ENCODE measurements at places on chromosomes 3 and 15.

GRCh38 chr3:122357828-122358702, 25.0 kb downstream of the MIX23 start:
- no peak for DNase-seq

GRCh38 chr3:21825684-21826083, 74.7 kb upstream of the ZNF385D start:
- DNase-seq: no peak

- peak; percentile 83 for DNase-seq
These were observed 64.6 kb downstream of the CRTC3 start for GRCh38 chr15:90594301-90594738.

- DNase-seq: no peak
These were observed 38.5 kb upstream of the COL8A1 start for GRCh38 chr3:99599894-99600293.

- DNase-seq: no peak
These were observed 745.6 kb downstream of the VGLL3 start for GRCh38 chr3:86245360-86245759.

DNA sequence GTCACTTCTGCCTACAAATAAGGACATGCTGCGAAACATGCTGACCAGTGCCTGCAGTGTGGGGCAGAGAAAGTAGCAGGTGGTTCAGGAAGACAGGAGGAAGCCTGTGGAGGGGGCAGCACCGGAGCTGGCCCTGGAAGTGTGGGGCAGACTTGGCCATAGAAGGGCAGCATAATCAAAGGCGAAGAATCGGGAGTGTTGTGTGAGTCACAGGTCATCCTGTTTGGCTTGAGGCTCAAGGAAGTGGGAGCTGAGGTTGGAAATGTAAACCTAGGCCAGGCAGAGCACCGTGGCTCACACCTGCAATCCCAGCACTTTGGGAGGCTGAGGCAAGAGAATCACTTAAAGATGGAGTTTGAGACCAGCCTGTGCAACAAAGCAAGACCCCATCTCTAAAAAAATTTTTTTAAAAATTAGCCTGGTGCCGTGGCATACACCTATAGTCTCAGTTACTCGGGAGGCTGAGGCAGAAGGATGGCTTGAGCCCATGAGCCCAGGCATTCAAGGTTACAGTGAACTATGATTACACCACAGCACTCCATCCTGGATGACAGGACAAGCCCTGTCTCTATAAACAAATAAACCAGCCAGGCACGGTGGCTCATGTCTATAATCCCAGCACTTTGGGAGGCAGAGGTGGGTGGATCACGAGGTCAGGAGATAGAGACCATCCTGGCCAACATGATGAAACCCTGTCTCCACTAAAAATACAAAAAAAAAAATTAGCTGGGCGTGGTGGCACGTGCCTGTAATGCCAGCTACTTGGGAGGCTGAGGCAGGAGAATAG, 54.0 kb downstream of the FAM43A start:
- DNase-seq: no peak

DNA sequence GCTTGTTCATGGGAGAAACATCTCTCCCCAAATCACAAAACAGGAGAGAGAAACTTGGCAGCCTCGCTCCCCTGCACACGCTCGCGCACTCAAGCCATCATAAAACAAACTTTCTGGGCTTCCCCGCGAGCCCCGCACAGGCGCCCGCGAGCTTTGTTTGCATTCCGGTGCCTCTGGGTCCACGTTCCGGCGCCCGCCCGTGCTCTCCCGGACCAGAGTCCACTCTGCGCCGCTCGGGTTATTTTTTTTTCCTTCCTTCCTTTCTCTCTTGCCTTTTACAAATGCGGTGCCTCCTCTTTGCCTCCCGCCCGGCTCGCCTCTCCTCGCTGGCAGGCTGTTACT, 363 bp downstream of the MAGI1 start:
- DNase-seq: no peak

DNA sequence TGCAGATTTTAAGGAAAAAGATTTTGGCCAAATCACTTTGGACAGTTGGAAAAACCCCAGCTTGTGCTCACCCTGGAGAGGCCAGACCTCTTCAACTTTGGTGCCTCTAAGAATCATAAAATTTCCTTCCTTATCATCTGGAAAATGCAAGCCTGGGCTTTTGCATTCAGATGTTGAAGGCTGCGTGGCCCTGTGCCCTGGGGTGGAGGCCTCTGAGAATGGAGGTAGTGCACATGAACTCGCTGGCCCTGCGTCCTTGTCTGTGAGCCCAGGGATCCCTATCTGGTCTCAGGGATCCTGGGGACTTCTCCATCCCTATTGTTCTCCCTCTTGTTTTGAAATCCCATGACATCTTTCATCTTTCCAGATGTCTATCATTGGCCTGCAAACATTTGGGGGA, 64.6 kb upstream of the ARNT2 start:
- DNase-seq: no peak

- DNase-seq: no peak
These were observed 12.9 kb upstream of the TNFAIP8L3 start for GRCh38 chr15:51107612-51108011.

GRCh38 chr3:60839246-60839645, 412.0 kb downstream of the FHIT start:
- DNase-seq: no peak

- no peak for DNase-seq
These were observed 203.3 kb upstream of the LMCD1 start for GRCh38 chr3:8298021-8298954.

DNA sequence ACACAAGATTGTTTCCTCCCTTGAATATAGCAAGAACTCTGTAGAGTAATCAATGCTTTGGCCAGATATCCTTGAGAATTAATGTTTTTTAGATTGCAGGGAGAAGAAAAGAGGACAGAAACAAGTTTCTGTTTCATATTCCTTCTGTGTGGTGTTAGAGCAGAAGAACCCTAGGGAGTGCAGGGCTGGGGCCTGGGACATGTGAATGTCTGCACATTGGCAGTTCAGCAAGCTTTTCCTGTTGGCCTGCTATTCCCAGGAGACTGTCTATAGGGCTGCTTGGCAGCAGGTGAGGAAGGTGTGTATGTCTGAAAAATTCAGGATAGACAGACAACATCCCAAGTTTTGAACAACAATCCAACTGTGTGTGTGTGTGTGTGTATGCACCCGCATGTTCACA, 13.6 kb upstream of the CNBP start:
- DNase-seq: no peak

DNA sequence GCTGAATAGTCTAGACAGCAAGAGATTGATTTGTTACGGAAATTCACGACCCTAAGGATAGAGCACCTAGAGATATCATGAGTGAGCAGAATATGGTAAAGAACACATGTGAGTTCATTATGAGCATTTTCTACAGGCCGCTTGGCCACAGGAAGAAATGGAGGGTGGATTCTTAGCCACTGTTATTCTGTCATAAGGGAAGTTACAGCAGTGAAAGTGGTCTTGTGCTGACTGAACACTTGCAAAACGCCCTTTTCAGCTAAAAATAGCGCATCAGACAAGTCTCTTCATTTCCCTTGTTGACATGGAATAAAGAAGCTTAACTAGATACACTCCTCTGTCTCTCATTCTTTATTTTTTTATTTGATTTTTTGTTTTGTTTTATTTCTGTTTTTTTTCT, 19.8 kb downstream of the DGKG start:
- no peak for DNase-seq

GRCh38 chr15:63206079-63206478, 16.7 kb downstream of the RAB8B start:
- DNase-seq: no peak

GRCh38 chr3:29141197-29141917, 139.5 kb upstream of the RBMS3 start:
- DNase-seq: no peak

DNA sequence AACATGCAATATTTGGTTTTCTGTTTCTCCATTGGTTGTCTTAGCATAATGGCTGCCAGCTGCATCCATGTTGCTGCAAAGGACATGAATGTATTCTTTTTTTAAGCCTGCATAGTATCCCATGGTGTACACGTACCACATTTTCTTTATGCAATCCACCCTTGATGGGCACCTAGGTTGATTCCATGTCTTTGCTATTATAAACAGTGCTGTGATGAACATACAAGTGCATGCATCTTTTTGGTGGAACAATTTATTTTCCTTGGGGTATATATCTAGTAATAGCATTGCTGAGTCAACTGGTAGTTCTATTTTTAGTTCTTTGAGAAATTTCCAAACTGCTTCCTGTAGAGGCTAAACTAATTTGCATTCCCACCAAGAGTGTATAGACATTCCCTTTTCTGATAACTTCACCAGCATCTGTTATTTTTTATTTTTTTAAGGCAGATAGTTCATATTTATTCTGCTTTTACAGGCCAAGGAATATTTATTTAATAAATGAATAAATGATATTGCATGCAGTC, 62.4 kb upstream of the NPHP3 start:
- DNase-seq: no peak

- no peak for DNase-seq
These were observed 110.0 kb downstream of the ARNT2 start for GRCh38 chr15:80514071-80514780.

DNA sequence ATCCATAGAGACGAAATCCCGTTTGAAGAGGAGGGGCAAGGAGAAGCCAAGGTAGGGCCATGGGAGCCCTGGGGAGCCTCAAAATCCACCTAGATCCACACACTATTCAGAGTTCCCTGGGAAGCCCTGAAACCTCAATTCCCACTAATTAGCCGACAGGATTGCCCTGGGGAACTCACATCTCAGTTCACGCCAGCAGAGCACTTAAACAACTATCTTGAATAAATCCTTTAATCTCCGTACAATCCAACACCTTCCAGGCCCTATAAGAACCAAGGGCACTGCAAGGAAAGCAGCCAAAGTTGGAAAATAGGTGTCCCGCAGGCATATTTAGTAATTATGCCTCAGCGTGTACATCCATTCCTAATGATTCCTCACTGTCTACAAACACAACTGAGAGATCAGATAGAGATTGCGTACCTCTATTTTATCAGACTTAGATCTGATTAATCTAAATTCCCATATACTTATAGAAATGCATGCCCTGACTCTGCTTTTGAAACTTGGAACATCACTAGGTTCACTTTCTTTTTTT, 25.6 kb upstream of the EIF4A2 start:
- DNase-seq: no peak

DNA sequence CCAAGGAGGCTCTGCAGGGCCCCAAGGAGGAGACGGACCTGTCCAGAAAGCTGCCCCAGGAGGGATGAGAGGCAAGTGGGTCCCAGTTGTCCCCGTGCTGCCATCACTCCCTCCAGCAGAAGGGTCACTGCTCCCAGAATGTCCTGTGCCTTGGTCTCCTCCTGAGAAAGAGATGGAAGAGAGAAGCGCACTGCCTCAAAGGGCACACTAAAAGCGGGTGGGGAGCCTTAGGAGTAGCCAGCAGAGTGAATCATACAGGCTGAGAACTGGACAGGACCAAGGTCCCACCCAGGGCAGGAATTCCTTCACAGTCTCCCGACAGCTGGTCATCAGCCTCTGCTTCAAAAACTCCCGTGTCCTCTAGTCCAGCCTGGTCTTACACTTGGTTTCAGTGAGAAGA, 4.6 kb downstream of the THPO start:
- no peak for DNase-seq

- DNase-seq: no peak
These were observed 26.1 kb downstream of the BHLHE40 start for GRCh38 chr3:5005367-5005766.

- DNase-seq: no peak
These were observed 307.4 kb upstream of the RARB start for GRCh38 chr3:25120665-25121064.

DNA sequence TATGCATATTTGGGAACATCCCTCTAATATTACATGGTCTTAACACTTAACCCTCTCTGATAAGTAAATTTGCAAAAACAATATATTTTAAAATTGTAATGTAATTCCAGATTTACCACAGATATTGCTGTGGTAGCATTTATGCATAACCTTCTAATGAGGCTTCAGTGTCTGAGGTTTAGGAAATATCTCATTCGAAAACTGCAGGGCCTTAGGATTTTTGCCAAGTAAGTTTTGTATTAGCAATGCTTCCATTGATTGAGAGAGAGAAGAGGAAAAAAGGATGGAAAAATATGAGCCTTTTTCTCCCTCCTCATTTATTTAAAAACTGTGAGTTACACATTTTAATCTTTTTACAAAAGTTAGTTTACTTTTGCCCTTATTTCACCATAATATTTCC, 294.6 kb downstream of the EPHA3 start:
- DNase-seq: no peak

- no peak for DNase-seq
These were observed 18.8 kb downstream of the SLC25A26 start for GRCh38 chr3:66239513-66240123.

DNA sequence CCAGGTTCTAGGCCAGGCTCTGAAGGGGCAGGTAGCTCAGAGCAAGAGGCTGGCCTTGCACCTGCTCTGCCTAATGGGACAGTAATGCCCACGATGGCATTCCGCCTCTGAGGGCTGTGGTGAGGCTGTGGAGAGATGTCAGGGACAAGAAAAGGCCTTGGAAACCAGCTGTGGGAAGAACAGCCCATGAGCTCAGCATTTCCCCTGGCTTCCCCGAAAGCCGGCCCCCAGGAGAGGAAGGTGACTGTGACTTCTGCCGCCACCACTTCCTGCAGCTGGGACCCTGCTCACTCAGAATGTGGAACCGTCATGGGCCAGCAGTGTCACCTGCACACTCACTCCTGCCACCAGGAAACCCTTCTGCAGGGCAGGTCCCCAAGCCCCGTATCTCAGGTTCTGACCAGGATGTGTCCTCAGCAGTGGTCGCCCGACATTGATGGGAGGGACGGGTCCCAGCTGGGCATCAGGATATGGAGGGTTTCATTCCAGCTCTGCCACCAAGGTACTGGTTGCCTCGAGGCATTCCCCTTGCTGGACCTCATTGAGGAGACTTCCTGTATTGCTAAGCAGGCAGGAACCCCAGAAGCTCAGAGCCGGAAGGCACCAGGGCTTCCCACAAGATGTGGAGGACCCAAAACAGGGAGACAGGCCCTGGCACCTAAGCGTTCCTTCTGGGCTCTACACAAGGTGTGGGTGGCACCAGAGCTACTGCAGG, 30.7 kb downstream of the SEMA7A start:
- peak; percentile 83 for DNase-seq

DNA sequence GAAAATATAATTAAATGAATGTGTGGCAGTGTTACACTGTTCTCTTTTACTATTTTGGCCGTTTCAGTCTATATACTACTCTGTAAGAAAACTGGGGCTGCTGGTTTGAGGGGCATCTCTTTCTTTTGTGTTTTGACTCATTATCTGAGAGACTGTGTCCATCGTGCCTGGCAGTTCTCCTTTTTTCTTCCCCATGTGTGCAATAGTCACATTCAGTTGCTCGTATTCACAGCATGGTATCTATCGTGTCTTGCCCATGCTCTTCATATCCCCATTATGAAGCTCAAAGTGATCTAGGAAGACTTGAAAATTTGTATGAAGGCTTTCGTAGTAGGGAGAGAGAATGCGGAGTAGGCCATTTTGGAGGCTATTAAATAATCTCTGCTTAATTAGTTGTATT, 29.8 kb upstream of the FAH start:
- DNase-seq: no peak

Measured in bone marrow (tissue), 2 donors.